ENCODE measurements at places on chromosomes 2 and 18.

DNA sequence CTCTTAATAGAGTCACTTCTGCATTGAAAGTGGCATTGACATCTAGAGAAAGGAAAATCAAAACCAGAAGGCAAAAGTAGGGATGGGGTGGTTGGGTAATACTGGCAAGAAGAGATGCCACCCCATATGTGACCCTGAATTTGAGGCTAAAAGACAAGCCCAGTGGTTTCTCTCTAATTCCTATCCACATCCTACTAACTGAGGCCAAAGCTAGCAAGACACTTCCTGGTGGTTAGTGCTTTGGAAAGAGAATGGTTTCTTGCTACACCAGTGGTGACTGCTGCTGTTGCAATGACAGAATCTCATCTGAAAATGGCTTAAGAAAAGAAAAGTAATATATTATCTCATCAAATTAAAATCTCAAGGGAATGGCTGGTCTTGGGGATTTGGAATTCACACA is 640.6 kb downstream of the EPHA4 start:
- no peak for DNase-seq

GRCh38 chr2:181586569-181587081 is 70.3 kb downstream of the CERKL start:
- no peak for DNase-seq

DNA sequence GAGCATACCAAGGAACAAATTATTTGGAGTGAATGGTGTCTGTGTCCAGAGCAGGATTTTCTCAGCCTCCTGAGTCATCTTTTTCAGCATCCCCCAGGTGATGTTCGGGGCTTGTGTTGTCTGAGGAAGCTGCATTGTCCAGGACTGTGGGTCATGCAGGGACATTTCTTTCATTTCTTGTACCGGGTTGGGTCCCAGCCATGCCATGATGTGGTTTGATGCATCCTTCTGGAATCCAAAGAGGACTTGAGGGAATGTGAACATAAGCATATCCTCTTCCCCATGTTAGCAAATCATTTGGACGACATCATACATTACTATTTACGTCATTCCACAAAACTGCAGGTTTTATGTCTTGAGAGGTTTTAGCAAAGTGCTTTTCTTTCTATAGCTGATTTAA is 797.8 kb downstream of the CCDC85A start:
- no peak for DNase-seq

DNA sequence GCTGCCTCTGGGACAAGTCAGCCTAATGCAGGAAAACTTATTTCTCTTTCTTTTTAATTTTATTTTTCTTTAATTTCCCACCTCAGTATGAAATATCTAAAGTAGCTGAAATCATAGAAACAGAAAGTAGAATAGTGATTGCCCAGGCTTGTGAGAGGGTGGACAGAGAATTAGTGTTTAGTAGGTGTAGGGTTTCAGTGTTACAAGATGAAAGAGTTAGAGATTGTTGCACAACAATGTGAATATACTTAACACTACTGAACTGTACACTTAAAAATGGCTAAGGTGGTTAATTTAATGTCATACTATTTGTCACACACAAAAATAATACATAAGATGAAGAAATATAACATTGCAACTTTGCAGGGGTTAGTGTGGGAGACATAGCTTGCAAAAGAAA is 80.8 kb downstream of the NAT8 start:
- no peak for DNase-seq

DNA sequence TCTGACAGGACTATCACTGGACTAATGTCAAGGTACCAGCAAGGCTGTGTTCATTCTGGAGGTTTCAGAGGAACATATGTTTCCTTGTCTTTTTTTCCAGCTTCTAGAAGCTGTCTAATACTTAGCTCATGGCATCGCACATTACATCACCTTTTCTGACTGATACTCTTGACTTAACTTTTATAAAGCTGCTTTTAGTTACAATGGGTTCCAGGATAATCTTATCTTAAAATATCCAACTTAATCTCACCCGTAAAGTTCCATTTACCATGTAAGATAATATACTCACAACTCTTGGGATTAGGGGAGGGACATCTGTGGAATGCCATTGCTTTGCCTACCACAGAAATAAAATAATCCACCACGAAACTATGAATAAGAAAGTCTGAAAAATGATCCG is 394.2 kb downstream of the CDH19 start:
- DNase-seq = no peak

DNA sequence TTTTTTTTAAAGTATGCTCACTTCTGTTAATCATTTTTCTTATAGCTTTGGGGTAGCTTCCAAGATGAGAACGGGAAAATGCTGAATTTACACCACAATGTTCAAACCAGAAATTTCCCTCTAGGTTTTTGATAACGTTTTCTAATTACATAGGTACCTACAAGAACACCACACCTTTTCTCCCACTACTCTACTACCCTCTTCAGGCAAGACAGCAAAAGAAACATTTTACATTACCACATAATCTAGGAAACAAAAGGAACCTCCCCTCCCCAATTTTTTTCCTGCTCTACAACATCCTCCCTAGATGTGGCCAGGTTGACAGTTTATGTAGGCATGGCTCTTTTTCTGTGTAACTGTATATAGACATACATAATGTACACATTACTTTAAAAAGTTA is 32.4 kb downstream of the NDUFAF7 start:
- no peak for DNase-seq

DNA sequence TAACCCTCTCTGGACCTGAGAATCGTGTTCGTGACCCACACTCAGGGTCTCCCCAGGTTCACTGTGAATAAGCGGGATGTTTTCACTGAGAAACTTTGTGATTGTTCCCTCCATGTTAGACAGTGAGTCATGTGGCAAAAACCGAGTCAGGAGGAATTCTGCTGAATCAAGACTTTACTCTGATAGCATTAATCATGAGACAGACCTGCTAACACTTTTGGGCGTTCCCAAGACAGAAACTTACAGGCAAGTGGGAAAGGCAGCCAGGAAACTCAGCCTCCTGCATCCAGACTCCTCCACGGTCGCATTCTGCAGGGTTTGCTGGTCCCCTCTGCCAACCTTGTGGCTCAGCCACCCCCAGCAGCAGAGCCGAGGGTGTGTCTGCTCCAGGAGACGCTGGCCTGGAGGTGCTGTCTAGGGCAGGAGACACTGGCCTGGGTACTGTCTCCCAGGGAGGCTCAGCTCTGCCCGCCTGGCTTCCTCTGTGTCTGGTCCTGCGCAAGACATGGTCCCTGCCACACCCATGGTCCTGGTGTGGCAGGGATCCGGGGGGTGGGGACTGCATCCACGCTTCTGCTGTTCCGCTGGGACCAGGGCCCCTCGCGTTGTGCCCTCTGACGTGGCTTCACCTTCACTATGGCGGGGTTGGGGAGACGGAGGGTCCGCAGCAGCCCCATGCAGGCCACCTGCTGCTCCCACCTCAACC is 177.4 kb downstream of the TWIST2 start:
- DNase-seq = no peak

DNA sequence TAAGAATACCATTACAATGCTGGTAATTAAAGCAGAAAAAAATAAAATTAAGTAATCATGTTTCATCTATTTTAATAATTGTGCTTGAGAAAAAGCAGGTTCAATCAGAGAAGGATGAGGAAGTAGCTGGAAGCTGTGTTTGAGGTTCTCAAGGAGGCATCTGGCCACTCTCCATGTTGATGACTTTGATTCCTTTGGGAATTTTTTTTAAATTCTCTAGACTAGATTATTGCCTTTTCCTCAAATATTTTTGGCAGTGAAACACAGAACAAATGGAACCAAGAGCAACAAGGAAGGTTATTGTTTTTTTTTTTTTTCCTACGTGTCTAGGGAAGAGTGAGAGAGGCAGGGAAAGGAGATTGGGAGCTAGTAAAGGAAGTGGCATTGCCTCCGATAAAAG is 99.9 kb upstream of the NRP2 start:
- DNase-seq = no peak

DNA sequence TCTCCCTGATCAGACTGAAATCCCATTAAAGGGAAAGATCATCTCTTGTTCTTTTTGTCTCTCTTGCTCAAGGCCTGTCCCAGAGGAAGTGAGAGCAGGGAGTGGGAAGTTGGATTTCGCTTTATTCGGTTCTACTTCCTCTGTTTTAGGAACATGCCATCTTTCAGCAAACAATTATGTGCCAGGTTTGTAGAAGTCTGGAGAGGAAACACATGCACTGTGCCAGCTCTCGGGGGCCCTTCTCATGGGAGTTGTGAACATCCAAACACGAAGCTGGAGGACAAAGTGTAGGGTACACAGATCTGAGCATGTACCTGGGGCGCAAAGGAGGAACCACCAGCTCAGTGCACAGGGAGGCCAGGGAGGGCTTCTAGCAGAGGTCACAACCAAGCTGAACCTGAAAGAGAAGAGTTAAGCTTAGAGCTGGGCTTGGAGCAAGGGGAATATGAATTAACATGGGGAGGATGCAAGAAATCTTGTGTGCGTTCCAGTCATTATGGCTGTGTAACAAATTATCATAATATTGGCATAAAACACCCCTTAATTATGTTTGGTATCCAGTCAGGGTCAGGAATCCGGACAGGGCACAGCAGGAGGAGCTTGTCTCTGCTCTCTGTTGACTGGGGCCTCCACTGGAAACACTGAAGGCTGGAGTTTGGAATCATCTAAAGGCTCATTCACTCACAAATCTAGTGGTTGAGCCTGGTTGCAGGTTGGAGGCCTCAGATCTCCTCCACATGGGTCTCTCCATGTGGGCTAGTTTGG is 128.6 kb downstream of the ZFP36L2 start:
- no peak for DNase-seq

GRCh38 chr2:239286901-239287300 is 113.9 kb downstream of the HDAC4 start:
- no peak for DNase-seq

GRCh38 chr2:197628043-197628500 is 47.3 kb downstream of the RFTN2 start:
- no peak for DNase-seq

DNA sequence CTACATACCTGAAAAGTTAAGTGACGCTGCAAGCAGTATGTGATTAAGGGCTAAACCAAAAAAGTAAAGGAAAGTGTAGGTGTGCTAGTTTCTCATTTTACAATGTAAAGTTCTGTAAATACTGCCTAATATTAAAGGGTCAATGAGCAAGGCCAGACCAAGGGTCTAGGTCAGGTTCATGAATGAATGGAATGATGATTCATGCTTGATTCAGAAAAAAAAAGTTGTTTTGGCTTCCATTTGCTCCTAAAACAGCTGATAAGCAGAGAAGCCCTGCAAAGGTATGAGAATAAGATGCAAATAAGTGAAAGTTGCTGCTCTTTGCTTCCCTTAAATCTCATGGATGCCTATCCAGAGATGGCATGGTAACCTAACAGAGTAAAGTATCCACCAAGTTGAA is 61.3 kb downstream of the PTRHD1 start:
- no peak for DNase-seq

GRCh38 chr2:133602538-133602937 is 34.3 kb upstream of the NCKAP5 start:
- DNase-seq = no peak

- no peak for DNase-seq
Measured at GRCh38 chr2:201901786-201902185, 95.4 kb downstream of the CDK15 start.

GRCh38 chr2:232449964-232450363 is 6.0 kb upstream of the ALPI start:
- no peak for DNase-seq

- DNase-seq = no peak
Measured at GRCh38 chr18:2423761-2424160, 147.5 kb downstream of the METTL4 start.

DNA sequence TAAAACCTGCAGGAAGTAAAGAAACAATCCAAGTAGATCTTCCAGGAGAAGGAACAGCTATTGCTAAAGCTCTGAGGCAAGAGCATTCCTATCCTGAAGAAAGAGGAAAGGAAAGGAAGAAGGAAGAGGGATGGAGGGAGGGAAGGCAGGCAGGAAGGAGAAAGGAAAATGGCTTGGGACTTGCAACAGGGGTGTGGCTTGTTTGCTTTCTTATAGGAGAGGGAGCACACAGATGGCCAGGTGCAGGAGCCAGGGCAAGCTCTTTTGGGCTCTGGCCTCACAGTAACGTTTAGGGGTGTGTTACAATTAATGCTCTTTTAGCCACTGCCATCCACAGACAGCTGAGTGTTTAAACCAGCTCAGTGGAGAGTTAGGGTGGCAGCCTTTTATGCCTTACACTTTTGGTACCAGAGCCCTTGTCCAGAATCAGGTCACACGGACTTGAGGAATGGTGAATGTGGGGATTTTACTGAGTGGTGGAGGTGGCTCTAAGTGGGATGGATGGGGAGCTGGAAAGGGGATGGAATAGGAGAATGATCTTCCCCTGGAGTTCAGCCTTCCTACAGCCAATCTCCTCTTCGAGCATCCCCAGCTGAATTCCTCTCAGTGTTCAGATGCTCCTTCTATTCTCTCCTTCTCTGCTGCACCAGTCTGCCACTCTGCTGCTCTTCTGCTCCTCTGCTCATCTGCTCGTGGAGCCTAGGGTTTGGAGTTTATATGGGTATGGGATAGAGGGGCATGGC is 108.7 kb upstream of the SLC39A10 start:
- DNase-seq = no peak

Data from germinal center (tissue), 1 donor.